ENCODE measurements at places on chromosomes 2 and 18.

- no peak for DNase-seq
Measured at GRCh38 chr18:13266218-13267100, 47.9 kb downstream of the LDLRAD4 start.

GRCh38 chr2:118738524-118739308 is 108.7 kb downstream of the EN1 start:
- no peak for DNase-seq

DNA sequence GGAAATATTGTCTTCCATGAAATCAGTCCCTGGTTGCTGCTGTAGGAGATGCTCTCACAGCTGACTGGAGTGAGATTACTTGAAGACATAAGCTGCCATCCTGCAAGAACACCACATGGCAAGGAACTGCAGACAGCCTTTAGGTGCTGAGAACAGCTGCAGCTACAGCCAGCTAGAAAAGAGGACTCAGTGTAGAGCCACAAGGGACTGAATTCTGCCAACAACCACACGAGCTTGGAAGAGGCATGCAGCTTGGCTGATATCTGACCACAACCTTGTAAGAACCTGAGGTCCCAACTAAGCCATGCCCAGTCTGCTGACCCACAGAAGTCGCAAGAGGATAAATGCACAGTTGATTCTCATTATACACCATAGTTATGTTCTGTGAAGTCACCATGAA is 181.8 kb upstream of the ARL4C start:
- no peak for DNase-seq

GRCh38 chr18:53864770-53865169 is 359.7 kb downstream of the MBD2 start:
- no peak for DNase-seq

- no peak for DNase-seq
Measured at GRCh38 chr2:2782007-2782406, 450.9 kb upstream of the MYT1L start.

- DNase-seq: no peak
Measured at GRCh38 chr2:239241431-239241960, 159.3 kb downstream of the HDAC4 start.

DNA sequence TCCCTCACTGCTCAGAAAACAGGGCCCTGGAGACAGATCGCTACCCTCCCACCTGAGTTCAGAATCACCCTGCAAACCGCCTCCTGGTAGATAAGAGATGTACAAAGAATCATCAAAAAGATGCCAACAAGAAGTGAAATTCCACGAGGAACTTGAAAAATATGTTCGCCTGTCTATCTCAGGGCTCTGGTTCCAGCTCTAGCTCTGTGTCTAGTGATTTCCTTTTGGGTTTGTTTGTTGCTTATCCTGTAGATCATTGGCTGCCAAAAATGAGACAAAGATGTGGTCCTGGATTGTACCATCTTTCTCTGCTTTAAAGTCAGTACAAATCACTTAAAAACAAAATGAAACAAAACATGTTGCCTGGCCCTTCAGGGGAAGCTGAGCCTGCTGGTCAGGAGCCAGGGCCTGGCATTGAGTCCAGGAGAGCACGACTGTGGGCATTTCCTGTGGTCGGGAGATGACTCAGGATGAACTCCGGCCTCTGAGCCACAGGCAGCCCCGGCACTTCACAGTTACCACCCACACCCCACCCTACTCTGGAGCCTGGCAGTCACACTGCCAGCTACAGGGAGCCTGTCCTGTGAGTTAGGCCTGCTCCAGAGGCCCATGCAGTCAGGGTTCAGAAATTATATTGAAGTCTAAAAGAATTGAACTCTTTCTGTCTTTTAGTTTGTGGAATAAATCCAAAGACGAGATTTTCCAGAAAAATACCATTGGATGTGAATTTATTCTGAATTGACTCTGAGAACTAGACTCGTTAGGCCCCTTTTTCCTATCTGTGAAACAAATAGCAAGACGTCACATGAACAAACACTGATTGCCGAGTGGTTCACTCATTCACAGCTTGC is 8.0 kb upstream of the ITGB6 start:
- no peak for DNase-seq

DNA sequence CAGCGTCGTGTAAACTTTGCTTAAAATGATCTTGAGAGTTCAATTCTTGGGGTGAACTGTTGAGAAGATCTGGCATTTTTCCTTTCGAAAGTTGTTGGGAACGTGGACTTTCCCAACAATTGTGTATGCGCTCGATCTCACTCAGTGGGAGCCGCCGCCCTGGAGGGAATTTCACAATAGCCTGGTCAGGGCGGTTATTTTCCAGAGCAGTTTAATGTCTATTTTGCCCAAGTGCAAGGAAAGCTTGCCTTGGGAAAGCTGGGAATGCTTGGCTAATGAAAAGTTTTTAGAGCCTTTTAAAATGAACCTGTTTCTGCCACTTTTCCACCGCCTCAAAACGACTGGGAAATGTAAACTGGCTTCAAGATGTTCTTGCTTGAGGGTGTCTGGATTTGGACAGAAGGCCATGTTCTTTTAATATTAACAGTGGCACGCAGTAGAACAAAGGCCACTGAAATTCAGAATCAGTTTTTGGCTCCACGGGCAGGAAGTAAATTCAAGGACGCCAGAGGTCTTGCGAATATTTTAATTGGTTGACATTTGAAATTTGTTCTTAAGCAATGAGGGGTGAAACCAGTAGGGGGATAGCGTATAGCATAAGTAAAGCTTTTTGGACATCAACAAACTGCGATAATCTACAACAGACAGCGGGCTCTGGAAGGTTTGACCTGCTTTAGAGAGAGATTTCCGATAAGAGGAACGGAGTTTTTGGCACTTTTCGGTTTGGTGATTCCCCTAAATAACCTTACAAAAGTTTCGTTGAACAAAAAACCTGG is 1.2 kb downstream of the CFLAR start:
- no peak for DNase-seq

- no peak for DNase-seq
Measured at GRCh38 chr18:63508596-63508995, 31.8 kb downstream of the SERPINB5 start.

DNA sequence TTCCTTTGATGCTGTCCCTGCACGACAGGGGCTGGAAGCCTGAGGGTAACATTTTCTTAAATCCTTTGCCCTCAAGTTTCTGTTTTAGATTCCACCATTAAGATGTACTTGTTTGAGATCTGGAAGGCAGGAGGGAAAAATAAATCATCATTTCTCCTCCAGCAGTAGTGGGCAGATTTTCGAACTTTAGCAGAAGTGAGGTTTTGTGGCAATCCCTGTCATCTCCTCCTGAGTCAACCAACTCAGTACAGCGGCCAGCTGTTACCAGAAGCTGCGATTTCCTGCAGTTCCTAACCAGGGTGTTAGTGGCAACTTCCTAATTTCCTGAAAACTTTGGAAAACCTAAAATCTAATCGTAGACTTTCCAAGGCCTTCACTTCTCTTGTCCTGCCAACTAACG is 517.2 kb upstream of the ACVR2A start:
- DNase-seq: no peak

- DNase-seq: no peak
Measured at GRCh38 chr2:122145856-122146255, 390.4 kb downstream of the TSN start.

- DNase-seq: no peak
Measured at GRCh38 chr2:156110890-156111289, 221.6 kb downstream of the NR4A2 start.

DNA sequence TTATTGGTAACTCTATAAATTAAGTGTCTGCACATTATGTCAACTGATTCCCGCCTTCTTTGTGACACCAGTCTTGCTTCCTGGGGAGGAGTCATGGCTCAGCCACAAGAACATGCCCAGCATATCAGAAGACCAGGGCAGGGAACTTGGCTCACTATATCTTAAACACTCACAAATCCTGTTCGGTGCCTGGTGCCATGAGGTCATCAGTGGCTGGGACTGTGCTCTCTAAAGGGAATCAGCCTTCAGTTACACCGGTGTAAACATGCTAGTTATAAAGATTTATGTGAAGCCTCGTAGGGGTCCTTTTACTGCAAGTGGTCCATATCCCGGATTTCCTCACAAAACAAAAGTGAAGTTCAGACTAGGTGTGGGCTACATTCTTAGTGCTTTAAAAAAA is 73.1 kb upstream of the ZNF521 start:
- DNase-seq: no peak

GRCh38 chr2:31207790-31208189 is 9.5 kb downstream of the CAPN14 start:
- DNase-seq: no peak

GRCh38 chr2:101751875-101752619 is 54.5 kb downstream of the MAP4K4 start:
- DNase-seq: no peak

DNA sequence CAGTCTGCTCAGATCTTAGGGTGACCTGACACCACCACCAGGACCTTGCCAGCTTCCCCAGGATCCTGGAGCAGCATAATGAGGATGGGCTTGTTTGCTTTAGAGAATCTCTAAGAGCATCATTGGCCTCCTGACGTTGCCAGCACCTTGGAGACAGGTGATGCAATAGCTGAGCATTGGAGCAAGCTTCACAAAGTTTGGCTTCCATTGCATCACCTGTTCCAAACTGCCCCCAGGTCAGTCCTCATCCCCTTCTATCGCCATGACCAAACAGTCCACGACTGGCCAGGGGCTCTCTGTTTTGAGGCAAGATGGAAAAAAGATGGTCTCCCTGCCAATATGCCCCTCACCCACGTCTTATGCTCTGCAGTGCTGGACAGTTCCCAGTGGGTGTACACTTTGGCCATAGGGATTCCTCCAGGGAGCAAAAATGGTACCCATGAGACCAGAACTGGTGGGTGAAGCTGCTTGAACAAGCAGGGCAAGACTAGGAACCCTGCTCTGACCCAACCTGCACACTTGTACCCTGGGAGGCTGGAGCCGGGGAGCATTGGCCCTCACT is 22.6 kb upstream of the AGAP1 start:
- no peak for DNase-seq

DNA sequence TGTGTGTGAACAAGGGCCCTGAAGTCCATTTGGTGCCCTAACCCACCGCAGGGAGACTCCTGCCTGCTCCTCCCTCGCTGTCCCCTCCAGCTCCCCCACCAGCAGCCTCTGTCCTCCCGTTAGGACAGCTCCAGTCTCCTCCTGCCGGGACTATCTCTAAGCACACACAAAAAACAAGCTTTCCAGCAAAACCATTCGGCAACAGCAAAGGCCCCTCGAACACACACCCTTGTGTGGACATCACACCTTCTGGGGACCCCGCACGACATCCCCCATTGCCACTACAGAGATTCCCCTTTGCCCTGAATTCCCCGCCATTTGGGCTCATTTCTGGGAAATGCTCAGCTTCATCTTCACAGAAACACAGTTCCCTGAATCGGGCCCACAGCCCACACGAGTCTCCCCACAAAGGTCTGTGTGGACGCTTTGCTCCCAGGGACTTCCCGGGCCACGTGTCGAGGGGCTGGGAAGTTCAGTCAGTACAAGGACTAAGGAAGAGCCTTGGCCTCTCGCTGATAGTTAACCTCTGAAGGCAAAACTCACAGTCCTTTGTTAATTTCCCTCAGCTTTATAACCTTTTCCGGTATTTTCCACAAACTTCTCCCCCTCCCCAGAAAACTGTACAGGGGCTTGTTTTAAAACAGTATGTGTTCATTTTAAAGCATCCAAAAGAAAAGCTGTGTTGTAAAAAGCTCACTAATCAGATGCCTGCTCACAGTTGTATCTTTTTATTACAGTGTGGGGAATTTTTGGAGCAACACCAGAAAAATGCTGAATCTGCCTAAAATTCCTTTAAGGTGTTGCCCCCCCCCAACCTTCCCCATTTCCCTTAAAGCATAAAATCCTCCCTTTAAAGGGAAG is 25.9 kb downstream of the SMAD7 start:
- DNase-seq: no peak

DNA sequence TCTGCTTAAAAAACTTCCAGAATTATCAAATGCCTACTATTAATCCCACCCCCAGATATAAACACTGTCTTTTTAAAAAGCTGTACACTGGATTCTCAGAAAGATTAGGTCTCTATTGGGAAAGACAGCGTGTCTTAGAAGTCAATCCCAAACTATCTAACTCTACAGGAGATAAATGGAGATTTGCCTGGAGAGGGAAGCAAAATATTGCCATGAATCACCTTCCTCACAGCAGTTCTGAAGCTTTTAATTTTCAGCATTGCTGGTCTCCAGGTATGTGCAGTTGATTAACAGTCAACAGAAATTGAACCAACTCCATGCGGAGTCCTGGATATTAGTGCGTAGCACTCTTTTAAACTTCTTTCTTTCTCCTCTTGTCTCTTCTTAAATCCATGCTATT is 122.2 kb downstream of the DSC3 start:
- no peak for DNase-seq

GRCh38 chr2:200222791-200223190 is 83.7 kb upstream of the SPATS2L start:
- DNase-seq: no peak

- DNase-seq: no peak
Measured at GRCh38 chr2:172380436-172381274, 46.7 kb upstream of the ITGA6 start.

DNA sequence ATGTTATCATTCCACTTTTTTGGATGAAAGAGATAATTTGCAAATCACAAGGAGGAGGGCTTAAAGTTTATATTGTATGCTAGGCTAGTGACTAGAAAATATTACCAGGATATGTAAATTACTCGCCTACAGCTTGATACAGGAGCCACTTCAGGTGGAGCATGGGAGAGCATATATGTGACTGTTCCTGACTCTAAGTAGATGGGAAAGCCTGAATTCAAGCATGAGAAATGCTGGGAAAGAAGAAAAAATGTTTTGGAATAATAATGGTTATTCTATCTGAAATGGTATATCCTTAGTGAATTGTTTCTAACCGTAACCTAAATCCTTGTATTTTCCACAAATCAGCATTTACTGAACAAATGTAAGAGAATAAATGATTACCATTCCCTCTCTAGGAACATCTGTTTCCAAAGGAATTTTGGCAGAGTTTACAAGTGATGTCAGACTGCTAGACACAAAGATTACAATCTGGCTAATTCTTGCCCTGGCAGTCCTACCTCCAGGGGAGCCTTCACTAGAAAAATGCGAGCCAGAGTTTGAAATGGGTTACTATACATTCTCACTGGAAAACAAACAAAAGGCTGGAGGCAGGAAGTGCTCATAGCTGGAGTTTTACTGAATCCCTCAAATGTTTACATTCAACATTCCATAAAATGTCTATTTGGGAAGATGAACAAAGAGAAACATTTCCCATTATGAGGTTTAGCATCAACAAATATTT is 129.4 kb upstream of the MAPRE2 start:
- no peak for DNase-seq

DNA sequence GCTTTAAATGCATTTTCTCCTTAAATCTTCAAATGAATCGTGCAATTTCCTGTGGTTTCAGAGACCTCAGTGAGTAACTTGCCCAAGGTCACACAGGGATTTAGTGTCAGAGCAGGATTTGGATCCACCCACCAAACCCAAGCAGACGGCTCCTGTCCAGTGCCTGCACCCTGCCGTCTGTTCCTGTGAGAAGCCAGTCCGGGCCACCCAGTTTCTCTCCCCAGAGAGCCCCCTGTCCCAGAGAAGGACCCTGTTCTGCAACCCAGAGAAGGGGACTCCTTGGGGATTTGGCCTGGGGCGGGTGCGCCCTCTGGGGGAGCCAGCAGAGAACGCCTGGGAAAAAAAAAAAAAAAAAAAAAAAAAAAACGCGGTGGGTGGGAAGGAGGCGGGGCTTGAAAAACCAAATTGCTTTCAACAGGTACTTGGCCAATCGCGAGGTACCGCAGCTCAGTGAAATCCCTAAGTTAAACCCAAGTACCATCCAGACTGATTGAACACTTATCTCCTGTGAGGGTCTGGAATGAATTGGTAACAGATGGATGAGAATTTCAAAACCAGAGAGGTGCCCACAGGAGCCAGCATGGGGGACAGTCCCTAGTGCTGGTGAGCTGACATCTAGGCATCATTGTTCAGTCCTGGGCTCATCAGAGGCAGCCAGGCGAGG is 30.9 kb upstream of the REEP1 start:
- peak; percentile 6 for DNase-seq

- DNase-seq: no peak
Measured at GRCh38 chr2:38037757-38038621, 38.0 kb downstream of the CYP1B1 start.
